ENCODE measurements at places on chromosomes 6 and 20.

- DNase-seq, result no peak
Observed at GRCh38 chr6:80003826-80004172, 650 bp upstream of the TTK start.

DNA sequence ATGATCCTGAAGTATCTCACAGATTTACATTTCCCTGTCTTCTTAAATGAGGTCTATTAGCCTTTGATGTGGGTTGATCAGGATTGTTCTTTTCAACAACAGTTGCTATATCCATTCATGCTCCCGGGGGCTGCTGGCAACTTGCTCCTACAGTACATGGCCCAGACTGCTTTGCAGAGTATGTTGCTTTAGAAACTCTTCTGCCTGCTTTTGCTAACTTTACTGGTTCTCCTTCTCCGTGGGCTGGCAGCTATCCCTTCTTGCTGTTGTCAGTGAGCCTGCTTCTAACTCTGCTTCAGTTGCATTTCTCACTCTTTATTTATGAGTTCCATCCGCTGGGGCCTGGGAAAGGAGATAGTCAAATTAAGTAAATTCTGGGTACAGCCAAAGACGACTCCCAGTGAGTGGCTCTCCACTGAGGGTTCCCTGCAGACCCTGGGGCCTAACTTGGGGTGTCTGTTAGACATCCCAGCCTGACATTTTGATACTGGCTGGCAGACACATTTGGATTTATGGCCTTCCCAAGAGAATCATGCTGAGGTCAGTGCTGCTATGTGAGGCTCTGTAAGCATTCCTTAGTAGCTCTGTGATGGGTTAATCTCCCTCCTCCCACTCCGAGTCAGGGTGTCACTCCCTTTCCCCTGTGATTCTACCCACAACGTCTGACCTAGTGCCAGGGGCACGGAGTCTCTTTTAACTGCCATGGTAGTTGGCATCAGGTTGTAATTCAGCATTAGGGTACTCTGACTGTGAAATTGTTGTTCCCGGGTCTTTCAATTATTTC lies 73.6 kb downstream of the SLX4IP start:
- DNase-seq, result peak; percentile 89

GRCh38 chr20:57076152-57076652 lies 190.2 kb downstream of the BMP7 start:
- peak; percentile 46 for DNase-seq

DNA sequence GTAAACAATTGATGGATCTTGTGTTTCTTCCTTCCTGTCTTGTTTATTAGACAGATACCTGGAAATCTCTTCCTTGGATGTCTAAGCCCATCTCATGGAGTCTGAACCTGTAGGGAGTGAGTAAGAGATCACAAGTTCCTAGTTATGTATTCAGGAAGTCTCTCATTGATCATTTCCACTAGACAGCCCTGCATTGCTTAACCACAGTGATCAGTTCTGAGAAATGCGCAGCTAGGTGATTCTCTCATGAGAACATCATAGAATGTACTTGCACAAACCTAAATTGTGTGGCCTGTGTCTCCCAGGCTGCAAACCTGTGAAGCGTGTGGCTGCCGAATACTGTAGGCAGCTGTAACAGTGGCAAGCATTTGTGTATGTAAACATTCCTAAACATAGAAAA lies 39.1 kb downstream of the FAM120B start:
- peak; percentile 15 for DNase-seq

DNA sequence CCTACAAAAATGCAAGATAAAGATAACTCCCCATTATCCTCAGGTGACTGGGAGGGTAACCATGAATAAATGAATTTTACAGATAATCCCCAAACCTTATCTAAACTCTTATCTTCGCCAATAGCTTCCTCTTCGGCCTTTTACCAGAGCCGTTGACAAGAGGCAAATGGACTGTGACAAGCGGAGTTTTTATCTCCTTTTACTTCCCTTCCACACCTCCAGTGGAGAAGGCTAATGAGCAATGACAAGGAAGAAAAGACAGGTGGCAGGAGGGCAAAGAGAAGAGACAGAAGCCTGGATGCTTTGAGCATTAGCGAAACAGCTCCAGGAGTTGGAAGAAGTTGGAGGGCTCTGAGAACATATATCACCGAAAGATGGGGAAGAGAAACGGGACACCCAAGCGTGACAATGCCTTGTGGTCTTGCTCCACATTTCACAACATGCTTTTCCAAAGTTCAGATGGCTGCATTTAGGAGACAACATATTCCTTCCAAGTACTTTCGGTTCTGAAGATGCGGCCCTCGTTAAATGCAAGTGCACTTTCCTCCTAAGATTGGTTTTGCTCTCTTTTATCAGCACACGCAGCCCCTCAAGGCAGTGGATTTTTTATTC lies 69.2 kb downstream of the PRDM1 start:
- DNase-seq, result no peak

GRCh38 chr6:108983151-108983550 lies 111.5 kb downstream of the SESN1 start:
- DNase-seq, result peak; percentile 32

DNA sequence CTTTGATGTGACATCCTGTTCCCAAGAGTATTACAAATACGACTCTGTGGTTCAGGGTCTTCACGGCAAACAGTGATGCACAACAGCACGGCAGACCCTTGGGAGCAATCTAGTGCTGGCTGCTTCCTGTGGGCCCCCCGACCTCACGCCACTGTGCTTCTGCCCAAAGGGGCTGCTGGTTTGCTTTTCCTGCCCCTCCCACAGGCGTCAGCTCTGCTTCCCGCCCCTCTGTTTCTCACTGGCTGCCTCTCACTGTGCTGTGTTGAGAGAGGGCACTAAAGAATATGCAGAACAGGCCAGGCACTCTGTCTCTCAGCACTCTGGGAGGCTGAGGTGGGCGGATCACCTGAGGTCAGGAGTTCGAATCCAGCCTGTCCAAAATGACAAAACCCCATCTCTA lies 554.5 kb upstream of the AGPAT4 start:
- no peak for DNase-seq

DNA sequence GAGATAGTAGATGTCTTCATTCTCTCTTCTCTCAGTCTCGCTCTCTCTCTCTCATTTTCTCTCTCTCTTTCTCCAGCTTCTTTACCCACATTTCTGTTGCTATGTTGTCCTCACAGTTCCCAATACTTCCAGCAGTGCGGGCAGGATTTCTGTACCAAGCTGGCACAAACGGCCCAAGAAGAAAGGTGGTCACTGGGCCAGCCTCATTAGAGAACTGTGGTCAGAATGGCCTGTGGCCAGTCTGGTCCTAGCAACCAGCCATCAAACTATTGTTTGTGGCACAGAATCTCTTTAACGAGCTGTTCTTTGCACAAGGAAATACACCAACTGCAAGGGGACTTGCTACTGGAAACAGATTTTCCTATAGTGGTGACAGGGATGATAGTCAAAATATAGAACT lies 81.3 kb downstream of the SEL1L2 start:
- DNase-seq, result no peak

DNA sequence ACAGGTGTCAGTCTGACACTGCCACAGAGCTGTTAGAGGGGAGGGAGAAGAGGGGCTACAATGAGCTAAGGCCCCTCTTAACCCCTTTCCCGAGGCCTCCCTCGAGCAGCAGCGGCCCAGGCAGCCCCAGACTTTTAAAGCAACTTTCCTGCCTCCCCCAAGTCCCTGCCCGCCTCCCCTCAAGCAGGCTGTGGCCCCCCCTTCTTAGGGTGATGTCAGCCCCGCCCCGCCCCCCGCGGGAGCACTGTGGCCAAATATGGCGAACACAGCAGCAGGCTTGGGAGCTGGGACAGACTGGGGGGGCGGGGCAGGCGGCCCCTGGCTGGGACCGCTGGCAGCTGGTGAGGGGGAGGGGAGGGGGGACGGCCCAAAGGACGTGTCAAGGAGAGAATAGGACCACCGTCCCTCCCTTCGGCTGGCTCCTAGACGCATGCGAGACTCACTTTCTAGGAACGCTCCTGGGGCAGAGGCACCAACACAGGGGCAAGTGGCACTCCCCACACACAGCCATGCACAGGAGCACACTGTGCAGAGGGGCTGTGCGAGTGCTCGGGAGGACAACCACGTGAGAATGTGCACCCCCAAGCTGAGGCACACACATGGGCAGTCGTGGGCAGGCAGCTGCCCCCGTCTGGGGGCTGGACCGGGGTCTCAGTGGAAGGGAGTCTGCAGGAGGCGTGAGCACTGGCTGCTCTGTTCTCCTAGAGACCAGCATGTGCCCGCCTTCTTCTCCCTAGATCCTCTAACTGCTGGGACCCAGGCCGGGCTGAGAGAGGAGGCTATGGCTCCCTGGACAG lies 6.7 kb downstream of the TEAD3 start:
- DNase-seq, result peak; percentile 47

DNA sequence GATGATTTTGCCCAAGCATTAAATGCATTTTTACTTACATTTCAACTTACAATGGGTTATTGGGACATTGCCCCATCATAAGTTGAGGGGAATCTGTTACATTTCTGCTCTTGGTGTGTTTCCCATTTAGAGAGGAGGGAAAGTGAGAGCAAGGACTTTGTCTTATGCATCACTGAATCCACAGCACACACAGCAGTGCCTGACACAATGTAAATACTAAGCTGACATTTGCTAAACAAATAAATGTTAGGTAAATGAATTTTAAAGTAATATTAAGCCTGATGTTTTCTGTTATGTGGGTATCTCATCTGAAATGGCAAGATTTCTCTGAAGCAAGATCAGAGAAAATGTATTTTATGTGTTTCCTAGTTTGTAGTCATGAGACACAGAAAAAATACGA lies 143.6 kb upstream of the STXBP5 start:
- no peak for DNase-seq

Measured in fibroblast of mammary gland (primary cell).